ENCODE measurements at places on chromosomes 11 and 22.

DNA sequence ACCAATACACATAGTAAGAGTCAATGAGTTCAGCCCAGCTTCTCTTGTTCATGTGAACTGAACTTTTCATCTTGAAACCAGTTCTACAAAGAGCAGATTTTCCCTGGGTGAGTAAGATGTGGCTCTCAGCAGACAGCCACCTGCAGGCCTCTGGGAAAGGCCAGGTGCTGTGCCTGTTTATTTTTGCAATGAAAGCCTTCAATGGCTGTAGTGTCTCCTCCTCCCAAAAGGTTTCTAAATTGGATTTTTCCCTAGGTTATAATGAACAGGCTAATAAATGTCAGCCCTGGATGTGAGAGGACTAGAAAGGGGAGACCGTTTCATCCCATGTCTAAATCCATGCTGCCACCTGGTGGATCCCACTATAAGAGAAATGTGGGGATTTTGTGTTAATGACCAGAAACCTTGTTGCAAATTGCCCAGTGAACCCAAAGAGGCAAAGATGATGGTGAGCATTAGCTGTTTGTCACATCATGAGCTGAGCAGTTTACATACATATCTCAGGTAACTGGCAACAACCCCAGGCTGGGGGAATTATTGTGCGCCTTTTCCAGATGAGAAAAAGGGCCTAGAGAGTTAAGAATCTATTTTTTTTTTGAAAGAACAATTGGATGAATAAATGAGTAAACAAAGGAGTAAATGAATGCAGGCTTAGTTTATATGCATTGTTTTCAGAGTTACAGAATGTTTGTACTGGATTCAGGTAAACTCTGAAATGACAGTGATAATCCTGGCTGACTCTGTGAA, 12.7 kb downstream of the C11orf91 start:
- no peak for ATAC-seq

DNA sequence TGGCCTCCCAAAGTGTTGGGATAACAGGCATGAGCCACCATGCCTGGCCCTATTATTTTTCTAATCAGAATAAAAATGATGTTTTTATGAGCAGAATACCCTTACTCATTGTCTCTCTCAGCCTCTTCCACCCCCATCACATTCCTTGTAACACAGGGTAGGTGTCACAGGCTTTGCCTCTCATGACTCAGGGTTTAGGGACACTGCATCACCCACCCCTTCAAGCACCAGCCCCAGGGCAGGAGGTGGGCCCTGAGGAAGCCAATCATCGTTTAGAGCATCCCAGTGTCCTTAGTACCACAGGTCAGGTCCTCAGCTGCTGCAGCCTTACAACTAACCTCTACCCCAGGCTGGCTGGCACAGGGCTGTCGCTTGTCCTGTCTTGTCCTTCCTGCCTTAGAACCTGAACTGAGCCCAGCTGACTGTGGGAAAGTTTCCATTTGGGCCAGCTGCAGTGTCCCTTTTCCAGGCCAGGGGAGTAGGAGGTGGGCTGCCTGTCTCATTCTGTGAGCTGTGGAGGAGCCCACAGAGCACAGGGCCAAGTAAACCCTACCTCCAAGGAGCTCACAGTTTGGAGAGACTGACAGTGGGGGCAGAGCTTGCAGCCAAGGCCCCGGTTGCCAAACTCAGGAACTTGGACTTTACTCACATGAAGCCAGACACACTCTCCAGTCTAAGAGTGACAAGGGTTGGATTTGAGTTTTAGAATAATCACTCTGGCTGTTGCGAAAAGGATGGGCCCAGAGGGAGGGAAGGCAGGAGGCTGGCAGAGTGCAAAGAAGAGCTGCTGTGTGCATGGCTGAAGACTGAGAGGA, 19.5 kb upstream of the UVRAG start:
- no peak for ATAC-seq

DNA sequence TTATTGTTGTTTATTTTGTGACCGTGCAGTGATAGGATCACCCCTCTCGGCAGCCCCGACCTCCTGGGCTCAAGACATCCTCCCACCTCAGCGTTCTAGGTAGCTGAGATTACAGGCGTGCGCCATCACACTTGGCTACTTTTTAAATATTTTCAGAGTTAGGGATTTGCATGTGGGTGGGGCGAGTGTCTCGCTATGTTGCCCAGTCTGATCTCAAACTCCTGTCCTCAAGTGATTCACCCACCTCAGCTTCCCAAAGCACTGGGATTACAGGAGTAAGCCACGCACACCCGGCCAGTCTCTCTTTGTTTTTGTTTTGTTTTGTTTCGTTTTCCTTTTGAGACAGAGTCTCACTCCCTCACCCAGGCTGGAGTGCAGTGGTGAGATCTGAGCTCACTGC, 1.2 kb upstream of the INTS5 start:
- no peak for ATAC-seq

DNA sequence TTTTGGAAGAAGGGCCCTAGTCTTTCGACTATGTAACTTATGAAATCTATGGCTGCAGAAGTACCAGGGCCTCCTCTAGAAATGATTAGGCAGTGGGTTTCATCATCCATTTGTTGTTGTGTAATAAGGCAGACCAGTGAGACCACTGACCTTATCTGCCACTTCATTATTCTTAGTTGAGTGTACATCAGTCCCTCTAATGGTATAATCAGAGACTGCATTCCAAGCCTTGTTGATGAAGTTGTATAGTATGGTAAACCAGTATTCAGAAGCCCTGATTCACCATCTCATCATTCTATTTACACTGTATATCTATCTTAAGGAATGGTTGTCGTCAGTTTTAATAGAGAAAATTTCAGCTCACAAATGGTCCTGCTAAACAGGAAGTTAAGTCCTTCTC, 32.2 kb upstream of the GRIA4 start:
- ATAC-seq = no peak

- ATAC-seq = no peak
These were observed 31.9 kb downstream of the RASSF10 start for GRCh38 chr11:13040969-13041561.

DNA sequence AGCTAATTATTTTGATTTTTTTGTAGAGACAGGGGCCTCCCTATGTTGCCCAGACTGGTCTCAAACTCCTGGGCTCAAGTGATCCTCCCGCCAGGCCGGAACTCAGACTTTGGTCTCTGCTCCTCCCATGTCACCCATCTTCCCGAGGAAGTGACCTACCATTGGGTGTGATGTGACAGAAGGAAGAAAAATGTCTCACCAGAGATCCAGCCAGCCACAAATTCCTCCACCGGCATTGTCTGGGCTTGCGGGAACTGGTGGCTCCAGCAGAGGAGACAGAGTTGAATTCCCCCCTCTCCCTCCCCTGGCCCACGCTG, 772 bp downstream of the SLC25A45 start:
- no peak for ATAC-seq

- peak; percentile 41 for ATAC-seq
These were observed 67.9 kb upstream of the WNT7B start for GRCh38 chr22:46044621-46045458.

GRCh38 chr22:49406879-49407587, 420.6 kb downstream of the BRD1 start:
- no peak for ATAC-seq

DNA sequence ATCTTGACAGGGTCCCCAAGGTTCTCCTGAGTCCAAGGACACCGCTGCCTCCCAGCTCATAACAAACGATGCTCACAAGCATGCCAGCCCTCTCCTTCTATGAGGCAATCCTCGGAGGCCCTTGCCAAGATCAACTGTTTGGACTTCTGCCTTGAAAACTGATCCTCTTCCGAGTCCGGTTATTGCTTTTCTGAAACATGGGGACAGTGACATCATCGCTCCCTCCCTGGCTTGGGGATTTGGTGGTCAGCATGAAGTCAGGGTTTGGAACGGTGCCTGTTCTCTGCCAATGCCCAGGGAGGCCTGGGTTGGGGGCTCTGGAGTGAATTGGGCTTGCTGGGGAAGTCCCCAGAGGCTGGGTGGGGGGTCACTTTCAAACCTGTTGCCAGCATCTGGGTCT, 149.3 kb downstream of the FBXO7 start:
- no peak for ATAC-seq

DNA sequence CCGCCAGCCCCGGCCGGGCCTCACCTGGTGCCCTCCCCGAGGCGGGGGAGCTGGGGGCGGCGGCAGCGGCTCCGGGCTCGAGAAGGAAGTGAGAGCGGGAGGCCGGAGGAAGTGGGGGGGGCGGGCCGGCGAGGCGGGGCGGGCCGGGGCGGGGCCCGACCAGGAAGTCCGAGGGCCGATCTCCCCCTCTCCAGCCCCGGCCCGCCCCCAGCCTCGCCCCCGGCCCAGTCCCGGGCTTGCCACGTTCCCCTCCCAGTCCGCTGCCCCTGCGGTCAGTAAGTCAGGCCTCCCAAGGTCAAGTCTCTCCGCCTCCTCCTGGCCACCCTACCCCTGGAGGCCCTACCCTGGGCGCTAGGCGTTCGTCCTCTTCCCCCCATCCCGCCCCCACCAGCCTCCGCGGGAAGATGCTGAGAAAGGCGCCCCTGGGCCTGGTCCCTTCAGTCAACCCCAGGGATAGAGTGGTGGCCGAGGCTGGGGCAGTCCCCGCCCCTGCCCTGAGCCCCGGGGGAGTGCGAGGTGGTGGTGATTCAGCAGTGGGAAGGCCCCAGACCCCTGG, at the start of gene RHOG:
Gene RHOG, minus strand, starts transcription at position 90 of the 556 bp plus-strand sequence. CDS start 12,821 bp downstream, outside the sequence.
- peak; percentile 88 for ATAC-seq

DNA sequence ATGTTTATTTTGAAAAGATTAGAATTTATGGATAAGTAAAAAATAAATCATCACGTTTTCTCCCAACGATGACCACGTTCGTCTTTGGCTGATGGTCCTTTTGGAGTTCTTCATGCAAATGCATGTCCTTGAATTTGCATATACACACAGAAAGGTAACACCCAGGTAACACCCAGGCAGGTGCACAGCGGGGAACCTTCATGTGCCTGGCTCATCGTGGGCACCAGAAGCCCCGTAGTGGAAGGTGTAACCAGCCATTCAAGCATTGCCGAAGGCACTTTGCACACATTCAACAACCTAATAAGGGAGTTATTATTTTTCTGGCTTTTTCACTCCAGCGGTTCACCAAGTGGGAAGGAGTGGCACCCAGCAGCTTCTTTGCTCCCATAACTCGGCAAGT, 404.6 kb downstream of the TBC1D22A start:
- ATAC-seq = no peak

DNA sequence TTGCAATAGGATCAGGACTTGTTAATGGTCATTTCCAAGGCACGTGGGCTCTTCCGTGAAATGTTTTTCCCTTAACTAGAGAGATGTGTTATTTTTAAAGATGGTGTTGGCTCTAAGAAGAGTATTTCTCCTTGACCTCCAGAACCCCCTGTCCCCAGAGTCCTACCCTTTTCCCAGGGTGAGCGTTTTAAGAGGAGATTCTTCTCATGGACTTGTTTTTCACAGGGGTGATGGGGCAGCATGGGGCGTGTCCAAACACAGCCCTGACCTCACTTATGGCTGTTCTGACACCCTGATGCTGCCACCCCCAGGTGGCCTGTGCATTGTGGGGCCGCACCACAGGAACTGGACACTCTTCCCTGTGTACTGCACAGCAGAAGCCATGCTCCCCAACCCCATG, 335.7 kb downstream of the TBC1D22A start:
- no peak for ATAC-seq

DNA sequence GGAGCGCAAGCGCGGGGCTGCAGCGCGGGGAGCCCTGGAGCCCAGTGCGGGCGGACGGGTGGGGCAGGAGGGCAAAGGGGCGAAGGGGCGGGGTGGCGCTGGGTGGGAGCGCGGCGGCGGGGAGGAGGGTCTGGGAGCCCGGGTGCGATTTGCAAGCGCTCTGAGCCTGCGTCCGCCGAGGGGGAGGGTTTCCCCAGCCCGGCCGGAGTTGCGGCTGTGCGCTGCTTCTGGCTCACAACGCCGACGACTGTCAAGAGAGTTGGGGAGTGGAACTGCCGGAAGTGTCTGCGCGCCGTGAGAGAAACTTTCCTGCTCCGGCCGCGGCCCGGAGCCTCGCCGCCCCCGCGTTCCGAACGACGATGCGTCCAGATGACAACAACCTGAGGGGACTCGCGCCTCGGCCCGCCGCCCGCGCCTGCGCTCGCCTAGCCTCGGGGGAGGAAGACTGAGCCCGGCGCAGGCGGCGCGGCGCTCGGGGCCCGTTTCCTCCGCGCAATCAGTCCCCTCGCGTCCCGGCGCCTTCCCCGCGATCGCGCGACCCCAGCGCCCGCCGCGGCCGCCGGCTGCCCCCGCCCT, at the start of gene ARHGAP42:
Gene ARHGAP42, plus strand, starts transcription at position 235 of the 576 bp plus-strand sequence. CDS start 391 bp downstream, outside the sequence.
- ATAC-seq = peak; percentile 30

- no peak for ATAC-seq
These were observed 42.1 kb downstream of the PI4KA start for GRCh38 chr22:20816559-20816958.

GRCh38 chr11:86335131-86335767, 33.2 kb downstream of the HIKESHI start:
- ATAC-seq = no peak

DNA sequence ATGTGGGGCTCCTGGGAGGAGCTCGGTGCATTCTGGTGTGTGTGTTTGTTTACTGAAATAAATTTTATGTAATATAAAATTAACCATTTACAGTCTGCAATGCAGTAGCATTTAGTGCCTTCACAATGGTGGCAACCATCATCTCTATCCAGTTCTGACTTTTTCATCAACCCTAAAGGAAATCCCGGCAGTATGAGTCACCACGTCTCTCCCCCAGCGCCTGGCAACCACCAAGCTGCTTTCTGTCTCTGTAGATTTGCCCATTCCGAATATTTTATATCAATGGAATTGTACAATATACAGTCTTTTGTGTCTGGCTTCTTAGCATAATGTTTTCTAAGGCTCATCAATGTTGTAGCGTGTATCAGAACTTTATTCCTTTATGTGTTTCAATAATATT, 300.5 kb downstream of the MIAT start:
- no peak for ATAC-seq

GRCh38 chr22:19823902-19824211, 30.8 kb downstream of the GNB1L start:
- ATAC-seq = no peak

GRCh38 chr11:69642913-69643632, 2.1 kb downstream of the CCND1 start:
- peak; percentile 87 for ATAC-seq

GRCh38 chr22:46068593-46069491, 81.5 kb upstream of the PPARA start:
- ATAC-seq = no peak

GRCh38 chr11:119377112-119377901, 4.2 kb downstream of the USP2 start:
- ATAC-seq = no peak

DNA sequence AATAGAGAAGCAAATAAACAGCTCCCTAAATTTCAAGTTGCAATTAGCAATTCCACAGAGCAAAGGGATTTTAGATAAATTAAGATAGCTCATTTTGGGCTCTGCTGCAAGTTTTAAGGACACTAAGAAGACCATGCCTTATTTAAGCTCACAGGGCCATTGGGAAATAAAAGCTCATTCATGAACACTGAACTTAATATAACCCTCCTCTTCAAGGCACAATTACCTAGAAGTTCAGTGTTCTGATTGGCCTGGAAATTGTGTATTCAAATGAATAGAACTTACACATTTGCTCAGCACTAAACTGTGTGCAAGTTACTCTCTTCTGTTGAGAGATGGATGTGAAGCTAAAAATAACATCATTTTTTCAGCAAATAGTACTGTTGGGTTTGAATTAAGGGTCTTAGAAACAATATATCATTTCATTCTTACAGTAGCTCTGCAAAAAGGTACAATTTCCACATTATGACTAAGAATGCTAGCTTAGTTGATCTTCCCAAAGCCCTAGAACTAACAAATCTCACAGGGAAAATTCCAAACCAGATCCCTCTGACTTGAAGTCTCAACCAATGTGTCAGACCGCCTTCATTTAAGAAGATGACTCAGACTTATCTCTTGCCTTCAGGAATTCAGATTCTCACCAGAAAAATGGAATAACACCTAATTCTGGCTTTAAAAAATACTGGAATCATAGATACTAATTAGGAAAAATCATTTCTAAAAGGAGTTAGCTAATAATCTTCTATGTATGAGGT, 87.4 kb upstream of the LRRC55 start:
- no peak for ATAC-seq
